Amygdala (tissue), 56 donors: ENCODE measurements at places on chromosomes 6 and 20.

DNA sequence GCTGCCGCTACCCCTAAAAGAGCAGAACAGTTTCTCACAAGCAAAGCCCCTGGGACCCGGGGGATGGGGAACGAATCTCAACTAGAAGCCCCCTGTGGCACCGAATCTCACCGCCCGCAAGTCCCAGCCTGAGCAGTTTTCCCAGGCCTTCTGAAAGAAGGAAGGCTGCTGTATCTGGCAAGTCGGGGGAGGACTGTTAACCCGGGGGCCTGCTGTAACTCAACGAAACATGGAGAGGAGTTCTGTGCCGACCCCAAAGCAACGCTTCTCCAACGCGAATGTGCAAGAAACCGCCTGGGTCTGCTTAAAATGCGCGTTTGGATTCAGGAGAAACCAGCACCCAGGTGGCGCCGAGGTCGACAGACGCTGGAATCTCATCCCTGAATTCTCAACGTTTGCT, 34.2 kb downstream of the DLL1 start:
- DNase-seq = no peak

DNA sequence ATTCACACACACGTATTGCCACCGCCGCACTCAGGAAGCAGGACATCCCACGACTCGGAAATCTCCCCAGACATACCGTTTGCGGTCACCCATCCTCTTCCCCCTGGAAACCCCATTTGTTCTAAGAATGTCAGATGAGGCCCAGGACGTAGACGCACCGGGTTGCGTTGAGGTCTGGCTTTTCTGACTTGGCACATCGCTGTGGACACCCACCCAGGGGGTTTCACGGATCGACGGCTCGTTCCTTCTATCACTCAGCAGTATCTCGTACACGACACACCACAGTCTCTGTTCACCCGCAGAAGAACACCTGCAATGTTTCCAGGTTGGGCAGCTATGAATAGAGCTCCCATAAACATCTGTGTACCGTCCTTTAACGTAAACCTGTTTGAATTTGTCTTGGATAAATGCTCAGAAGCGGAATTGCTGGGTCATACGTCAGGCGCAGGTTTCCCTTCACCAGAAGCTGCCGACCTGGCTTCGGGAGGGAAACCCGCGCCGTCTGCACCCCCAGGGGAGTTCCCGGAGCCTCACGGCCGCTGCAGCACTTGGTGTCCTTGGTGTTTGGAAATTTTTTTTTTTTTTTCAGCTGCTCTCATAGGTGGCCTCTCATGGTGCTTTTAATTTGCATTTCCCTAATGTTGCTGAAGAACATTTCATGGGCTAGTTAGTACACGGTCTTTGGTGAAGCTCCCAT, 9.3 kb upstream of the EEF1A2 start:
- DNase-seq = no peak

- no peak for DNase-seq
These were observed 13.7 kb downstream of the CRNKL1 start for GRCh38 chr20:20038586-20038985.

- DNase-seq = no peak
These were observed 105.3 kb upstream of the TAB2 start for GRCh38 chr6:149212206-149212605.

- DNase-seq = no peak
These were observed 3.9 kb downstream of the CDKAL1 start for GRCh38 chr6:20538131-20538662.

DNA sequence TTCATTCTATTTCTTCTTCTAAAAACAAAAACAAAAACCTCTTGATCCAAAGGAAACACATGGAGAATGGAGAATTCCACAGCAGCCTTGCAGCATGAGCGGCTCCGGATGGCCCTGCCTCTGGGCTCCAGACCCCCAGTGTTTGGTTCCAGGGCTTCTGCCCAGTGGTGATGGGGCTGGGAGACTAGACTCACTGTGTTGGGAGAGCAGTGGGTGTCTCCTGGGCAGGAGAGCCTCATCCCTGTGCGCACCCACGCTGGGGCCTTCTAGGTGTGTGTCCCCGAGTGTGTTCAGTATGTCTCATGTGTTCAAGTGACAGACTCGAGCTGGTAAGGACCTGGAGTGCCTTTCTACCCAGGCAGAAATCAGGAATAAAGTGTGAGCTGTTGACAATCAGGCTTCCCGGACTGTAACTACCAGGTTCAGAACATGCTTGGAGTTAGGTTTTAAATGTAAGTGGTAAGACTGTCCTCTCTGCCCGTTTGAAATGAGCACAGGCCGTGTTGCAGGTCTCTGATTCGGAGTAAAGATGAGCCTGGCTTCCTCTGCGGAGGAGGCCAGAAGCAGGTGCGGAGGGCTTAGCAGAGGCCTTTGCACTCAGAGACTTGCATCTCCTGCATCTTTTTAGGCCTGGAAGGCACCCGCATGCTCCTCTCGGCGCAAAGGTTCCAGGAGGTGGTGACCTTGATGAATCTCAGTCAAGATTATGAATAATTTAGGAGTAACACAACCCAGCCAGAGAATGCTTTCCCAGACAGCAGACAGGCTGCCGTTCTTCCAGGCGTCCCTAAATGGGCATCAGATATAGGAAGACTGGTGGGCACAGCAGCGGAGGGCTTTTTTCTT, 253.6 kb downstream of the CDH26 start:
- no peak for DNase-seq

DNA sequence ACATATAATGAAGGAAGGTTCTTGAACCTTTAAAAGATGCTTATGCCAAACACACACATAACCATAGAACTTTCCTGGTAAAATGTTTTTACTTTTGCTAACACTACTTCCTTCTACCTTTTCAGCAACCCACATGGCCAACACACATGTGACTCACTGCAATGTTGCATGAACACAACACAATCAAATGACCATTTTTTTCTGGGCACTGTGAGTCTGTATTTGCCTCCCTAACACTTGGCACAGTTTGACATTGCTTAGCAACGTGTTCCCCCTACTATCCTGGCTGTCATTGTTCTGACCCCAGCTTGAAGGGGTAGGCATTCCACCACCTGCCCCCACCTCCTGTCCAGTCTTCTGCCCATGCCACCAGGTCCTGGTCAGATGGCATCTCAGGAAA, 204.8 kb upstream of the PRND start:
- no peak for DNase-seq

GRCh38 chr20:54651252-54651651, 175.9 kb downstream of the DOK5 start:
- DNase-seq = no peak

DNA sequence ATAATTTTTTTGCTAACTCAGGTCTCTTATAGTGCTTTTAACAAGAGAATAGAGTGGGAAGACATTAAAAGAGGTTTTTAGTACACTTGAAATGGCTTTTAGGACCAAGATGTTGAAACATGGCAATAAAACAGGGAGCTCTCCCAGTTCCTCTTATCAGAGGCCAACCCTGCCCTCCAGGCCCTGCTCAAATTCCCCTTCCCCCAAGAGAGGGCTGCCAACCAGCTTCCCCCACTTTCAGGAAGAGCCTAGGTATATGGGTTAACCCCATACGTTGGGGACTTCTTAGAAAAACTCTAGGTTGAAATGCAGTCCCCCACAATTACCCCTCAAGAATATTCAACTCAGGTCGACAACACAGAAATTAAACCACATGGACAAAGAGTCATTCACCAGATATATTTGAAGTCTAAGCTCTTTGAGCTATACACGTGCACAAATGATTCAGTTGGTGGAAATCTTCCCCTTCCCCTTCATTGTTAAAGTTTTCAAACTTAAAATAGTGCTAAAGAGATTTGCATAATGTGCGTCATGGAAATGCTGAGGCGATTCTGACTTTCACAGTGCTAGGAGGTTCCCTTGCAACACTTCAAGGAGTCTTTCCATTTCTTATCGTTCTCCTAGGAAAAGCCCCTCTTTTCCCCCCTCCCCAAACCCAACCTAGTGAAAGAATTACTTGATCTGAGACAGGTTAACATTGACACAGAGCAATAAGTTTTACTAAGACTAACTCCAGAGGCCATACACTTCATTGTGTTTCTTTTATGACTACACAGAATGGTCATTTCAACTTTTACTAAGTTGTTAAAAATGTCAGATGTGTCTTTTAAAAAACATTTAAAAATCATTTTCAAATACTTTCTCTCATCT, 49.8 kb upstream of the ENPP5 start:
- no peak for DNase-seq

DNA sequence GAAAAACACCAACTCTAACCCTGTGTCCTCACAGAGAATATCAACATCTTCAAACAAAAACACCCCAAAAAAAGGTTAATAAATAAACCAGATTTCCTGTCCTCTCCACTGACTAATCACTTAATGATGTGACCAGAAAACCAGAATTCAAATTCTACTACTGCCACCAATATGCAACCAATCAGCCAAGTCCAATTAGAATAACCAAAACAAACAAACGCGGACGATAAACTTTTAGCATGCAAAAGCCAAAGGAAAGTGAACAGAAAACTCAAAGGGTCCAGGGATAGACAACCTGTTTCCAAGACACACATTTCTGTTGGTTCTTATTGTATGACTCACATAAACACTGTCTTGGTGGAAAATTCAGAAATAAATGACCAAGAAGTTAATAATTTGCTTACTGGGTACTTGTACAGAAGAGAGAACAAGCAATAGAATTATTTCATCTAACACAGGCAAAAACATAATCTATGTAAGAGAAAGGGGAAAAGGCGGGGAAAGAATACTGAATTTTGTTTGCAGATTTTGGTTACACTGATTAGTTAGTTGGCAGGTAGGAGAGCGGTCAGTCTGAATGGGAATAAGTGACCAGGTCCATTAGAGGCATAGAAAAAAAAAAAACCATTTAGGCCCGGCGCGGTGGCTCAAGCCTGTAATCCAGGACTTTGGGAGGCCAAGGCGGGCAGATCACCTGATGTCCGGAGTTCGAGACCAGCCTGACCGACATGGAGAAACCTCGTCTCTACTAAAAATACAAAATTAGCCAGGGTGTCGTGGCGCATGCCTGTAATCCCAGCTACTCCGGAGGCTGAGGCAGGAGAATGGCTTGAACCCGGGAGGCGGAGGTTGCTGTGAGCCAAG, 34.1 kb downstream of the HFE start:
- no peak for DNase-seq

GRCh38 chr6:47348316-47348863, 38.7 kb upstream of the TNFRSF21 start:
- no peak for DNase-seq

GRCh38 chr6:75220357-75220756, 14.5 kb upstream of the COL12A1 start:
- DNase-seq = no peak

DNA sequence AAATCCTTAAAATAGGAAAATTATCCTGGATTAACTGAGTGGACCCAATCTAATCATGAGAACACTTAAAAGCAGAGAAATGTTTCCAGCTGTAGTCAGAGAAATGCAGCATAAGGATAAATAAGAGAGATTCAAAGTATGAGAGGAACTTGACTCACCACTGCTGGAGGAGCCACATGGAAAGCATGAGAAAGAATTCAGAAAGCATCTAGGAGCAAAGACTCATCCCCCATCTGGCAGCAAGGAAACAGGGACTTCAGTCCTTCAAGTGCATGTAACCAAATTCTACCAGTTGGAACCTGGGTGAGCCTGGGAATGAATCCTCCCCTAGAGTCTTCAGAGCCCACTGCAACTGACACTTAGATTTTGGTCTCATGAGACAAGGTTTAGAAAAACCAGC, 33.7 kb downstream of the RNF146 start:
- DNase-seq = no peak

DNA sequence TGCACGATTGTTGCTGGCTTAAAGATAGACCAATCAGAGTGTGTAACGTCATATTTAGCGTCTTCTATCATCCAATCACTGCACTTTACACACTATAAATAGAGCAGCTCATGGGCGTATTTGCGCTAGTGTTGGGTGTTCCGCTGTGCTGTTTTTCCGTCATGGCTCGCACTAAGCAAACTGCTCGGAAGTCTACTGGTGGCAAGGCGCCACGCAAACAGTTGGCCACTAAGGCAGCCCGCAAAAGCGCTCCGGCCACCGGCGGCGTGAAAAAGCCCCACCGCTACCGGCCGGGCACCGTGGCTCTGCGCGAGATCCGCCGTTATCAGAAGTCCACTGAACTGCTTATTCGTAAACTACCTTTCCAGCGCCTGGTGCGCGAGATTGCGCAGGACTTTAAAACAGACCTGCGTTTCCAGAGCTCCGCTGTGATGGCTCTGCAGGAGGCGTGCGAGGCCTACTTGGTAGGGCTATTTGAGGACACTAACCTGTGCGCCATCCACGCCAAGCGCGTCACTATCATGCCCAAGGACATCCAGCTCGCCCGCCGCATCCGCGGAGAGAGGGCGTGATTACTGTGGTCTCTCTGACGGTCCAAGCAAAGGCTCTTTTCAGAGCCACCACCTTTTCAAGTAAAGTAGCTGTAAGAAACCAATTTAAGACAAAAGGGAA, 57.9 kb downstream of the TRIM38 start:
- peak; percentile 59 for DNase-seq
